ENCODE measurements at places on chromosomes 7 and 10.
A peak's percentile ranks its signal among the peaks of the same experiment; 100 is the strongest.

DNA sequence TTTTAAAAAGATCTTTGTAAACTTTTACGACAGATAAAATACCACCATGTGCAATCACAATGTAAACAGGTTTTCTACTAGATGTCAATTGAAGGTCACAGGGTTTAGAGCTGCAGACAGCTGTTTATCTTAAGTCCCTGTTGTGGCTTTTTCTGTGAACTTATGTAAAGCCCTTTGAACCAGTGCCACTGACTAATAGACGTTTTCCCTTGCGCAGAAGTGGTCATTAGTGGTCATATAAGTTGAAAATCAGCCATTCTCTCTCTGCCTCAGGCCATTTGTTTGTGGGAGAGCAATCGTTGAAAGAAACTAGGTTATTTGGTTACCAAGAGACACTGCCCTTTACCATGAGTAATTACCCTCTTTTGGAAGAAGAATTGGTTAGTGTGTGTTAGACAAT, 23.9 kb downstream of the CACNB2 start:
- no peak for DNase-seq

DNA sequence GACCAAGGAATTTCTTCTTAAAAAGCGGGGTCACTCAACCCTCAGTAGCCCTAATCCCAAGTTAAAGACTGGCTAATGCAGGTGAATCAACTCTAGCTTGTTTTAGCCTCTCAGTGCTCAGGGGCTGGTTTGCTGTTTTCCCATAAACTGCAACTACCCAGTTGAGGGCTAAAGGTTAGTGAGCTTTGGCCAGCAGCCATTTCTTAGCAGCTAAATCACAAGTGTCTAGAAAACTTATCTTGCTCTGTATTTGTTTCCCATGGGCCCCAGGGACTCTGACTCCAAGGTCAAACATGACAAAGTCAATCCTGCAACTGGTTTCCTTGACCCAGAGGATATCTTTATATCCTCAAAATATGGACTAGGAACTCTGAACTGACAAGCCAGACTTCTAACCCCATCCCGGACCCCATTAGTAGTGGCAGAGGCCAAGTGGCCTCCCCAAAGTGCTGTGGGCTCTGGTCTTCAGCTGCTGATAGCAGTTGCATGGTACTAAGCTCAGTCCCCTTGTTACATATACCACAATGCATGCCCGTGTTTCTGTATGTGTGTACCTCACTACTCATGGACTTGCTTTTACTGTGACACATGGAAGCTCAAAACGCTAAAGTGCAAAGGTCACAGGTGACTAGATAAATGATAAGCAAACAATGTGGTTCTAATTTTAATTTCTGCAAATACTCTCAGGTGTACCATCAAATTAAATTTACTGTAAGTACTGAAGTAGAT, 793.0 kb upstream of the IGFBP3 start:
- DNase-seq, result no peak

DNA sequence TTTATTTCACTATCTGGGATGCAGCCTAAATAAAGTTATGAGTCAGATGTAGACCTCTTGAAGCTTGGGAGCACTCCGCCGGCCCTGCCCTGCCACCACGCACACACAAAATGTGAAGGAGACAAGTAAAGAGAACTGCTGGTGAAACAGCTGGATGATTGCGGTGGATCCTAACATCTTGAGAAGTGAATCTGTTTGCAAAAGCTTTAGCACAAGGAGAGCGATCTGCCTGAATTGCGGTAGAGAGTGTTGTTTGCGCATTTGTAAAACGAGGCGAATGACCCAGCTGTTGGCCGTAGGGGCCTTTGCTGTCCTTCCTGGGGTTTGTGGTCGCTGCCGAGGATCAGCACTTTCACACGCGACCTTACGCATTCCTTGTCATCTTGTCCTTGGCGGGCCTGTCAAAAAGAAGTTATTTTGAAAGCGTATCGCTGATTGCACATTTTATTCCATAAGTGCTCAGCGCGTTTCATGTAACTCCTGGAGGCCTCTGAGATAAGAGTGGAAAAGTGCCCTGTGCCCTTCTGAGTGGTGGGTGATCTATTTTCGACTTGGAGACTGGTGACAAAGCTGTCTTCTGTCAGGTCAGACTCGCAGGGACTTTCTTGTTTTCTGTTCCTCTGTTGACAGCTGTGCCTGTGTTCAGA, 40.8 kb downstream of the RBM20 start:
- no peak for DNase-seq

- no peak for DNase-seq
Measured at GRCh38 chr10:98125940-98126631, 8.4 kb upstream of the R3HCC1L start.

- no peak for DNase-seq
Measured at GRCh38 chr7:84624927-84625326, 430.3 kb upstream of the SEMA3A start.

- no peak for DNase-seq
Measured at GRCh38 chr7:33726582-33726981, 178.8 kb upstream of the BMPER start.

- DNase-seq, result no peak
Measured at GRCh38 chr7:123979876-123980275, 53.0 kb downstream of the TMEM229A start.

- DNase-seq, result no peak
Measured at GRCh38 chr7:16708511-16708910, 45.0 kb upstream of the TSPAN13 start.

DNA sequence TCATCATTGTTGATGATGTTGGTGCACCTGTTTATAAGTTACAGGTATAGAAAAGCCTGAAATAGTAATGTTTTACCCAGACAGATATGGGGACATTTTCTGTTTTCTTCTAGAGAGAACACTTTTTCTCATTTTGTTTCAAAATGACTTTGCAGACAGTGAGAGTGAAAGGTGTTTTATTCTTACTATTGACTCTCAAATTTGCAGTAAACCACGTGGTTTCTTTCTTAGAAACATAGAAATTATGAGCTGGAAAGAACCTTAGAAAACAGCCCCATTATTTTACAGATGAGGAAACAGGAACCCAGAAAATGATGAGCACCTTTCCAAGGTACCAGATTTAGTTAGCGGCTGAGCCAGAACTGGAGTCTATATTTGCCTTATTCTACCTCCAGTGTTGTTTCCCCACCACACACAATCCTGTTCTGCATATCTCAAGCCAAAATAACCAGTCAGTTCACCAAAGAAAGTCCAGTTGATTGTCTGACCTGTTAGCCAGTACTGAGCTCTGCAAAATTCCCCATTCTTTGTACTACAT, 138.9 kb upstream of the AHR start:
- no peak for DNase-seq

DNA sequence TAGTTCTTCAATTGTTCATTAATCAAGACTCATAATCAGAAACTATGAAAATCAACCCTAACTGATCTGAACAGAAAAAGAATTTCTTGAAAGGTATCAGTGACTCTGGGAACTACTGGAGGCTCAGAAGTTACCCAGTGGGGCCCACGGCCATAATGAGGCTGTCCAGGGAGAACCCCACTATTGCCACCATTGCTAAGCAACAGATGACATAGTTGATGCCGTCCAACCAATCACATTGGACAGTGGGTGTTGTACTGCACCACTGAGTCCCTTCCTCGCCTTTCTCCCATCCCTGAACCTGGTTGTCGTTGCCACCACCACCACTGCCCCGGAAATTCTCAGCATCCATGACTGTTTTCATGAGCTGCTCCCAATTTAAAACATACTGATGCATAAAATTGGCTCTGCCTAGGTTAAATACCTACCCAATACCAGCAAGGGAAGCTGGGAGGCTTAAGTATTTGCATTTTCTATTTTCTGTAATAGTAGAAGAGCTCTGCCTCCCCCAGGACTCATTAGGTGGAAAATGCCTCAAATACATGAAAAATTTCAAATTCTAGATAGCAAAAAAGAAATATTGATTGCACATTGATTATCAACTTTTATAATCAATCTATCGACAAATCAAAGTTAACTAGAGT, 26.7 kb upstream of the USP6NL start:
- DNase-seq, result peak; percentile 19

DNA sequence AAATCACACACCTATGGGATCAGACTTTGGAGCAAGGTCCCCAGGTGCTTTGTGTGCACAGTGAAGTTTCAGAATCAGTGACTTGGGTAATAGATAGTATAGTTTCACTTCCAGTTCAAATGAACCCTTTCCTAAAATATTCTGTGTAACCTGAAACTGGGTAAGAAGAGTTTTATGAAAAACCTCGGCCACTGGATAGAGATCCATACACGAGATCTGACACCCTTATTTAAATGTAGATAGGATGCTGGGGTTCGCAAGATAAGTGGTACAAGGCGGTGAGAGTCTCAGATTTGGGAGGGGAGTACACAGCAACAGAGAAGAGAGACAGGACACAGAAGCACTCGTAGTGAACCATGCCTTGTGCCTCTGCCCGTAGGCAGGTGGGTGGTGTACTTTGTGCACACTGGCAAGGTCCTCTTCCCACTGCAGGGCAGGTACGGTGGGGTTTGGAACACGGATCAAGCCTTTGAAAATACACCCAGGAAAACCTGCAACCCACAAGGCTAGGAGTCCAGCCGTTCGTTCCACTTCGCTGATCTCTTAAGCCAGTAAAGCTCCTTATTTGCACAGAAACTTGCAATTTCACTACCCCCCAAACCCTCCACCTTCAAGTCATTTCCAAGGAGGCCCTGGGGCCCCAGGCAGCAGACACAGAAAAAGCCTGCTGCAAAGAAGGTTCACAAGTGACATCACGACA, 162.8 kb downstream of the USP6NL start:
- DNase-seq, result peak; percentile 13
